Activated CD8-positive, alpha-beta memory T cell treated with anti-CD3 and anti-CD28 coated beads for 1 hour (primary cell): ENCODE measurements at places on chromosomes 1 and 21.

GRCh38 chr1:73899311-73899710 is 298.7 kb downstream of the LRRIQ3 start:
- DNase-seq = no peak

DNA sequence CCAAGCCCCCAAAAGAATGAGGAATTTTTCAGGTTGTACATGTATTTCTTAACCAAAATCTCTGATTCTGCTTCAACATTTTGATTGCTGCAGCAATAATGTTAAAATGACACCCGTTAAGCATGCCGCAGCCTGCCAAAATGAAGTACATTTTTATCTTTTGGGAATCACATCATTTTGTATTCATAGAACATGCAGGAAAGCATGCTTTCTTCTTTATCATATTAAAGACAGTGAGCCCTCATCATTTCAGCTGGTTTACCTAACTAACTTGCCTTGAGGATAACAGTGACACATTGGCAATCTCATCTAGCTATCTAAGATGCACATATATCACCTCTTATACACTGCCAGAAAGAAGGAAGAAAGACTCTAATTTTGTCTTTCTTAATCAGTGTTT is 299.2 kb downstream of the LTN1 start:
- no peak for DNase-seq

DNA sequence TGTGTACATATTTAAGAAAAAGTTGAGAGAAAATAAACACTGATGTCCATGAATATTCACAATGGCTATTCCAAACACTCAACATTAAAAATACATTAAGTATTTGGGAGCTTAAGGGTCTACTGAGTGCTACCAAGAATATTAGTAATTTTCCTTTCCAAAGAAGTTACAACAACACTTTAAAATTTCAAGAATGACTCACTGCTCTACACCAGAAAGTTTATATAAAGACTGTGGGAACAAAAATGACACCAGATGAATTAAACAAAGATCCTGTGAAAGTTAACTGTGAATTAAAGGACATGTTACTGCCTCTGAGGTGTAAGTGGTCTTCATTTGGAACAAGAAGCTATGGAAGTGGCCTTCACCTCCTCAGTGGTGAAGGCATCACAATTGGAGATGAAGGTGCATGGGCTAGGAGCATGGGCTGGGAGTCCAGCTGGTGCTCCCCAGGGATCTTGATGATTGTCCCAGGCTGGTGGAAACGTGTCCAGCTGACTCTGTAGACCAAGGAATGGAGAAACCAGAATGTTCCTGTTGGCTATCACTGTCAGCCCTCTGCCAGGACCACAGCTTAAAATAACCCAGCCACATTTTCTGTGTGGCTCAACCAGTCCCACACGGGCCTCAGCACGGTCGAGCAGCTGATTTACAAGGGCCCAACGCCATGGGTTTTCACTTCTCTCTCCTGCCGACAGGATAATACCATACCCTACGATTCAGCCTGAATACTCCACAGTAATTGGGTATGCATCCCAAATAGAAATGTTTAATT is 28.8 kb downstream of the TAF5L start:
- no peak for DNase-seq

GRCh38 chr1:239826211-239826610 is 265.5 kb upstream of the FMN2 start:
- DNase-seq = no peak

DNA sequence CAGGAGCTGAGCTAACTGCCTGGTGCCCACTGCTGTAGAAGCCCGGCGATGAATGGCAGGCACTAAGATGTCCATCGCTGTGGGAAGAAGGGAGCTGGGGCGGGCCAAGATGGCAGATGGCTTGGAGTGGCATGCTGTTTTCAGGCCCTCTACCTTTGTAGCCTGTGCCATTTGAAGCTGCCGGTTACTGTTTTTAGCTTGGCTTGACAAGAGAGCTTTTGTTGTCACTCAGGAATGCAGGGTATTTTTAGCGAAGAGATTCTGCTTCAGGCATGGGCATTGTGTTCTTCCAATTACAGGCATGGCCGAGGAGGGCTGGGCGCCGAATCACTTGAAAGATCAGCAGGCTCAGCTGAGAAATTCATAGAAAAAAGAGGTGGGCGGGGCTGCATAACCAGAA is 348.7 kb downstream of the RPS6KC1 start:
- no peak for DNase-seq

DNA sequence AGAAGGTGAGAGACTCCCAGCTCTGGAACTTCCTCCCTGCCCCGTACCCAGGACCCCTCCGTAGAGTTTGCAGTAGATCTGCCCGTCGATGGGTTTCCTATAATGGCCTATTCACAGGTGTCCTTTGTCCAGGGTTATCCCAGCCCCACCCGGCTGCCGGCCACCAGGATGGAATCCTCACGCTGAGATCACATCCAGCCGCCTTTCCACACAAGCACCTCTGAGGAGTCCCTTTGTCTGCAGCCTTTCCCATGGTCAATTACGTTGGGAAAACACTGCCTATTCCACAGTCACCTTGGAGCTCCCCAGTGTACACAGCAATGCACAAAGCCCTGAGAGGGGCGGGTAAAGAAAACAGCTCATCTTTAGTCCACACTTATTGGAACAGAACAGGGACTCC is 190.0 kb upstream of the EDN2 start:
- no peak for DNase-seq

- DNase-seq = no peak
Observed at GRCh38 chr1:173097001-173097400, 46.3 kb upstream of the TNFSF18 start.

DNA sequence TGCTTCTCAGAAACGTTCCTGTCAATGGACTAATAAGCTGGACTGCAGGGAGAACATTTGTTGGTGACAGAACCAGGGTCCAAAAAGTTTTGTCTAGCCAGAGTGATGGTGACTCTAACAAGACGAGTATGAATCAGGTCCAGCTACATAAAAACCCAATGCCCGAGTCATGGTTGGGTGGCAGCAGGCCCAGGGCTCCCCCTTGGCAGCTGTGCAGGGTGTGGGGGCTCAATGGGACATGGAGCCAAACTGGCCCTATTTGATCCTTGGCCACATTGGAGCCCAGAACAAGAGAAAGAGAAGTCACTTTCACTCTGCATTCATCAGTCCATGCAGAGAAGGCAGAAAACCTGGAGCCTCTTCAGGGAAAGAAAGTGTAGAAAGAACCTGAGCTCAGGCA is 37.9 kb upstream of the TENT5C start:
- no peak for DNase-seq

DNA sequence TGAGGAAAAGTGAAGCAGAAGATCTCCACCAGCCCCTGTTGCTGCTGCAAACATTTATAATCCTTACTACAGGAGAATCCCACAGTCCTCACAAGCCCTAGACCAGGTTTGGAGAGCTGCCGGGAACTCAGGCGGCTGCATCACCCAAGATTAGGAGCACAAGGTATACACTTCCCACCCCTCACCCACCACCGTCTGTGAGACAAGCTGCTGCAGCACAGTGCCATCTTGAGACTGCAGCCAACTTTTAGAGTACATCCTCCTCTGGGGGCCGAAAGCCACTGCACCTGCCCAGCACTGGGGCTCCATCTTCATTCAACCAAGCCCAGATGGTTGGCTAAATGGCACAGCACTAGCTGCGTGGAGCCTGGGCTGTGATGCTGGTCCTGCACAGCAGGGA is 13.8 kb downstream of the OLFML3 start:
- no peak for DNase-seq

- DNase-seq = no peak
Observed at GRCh38 chr1:54378157-54378873, 27.9 kb downstream of the SSBP3 start.

DNA sequence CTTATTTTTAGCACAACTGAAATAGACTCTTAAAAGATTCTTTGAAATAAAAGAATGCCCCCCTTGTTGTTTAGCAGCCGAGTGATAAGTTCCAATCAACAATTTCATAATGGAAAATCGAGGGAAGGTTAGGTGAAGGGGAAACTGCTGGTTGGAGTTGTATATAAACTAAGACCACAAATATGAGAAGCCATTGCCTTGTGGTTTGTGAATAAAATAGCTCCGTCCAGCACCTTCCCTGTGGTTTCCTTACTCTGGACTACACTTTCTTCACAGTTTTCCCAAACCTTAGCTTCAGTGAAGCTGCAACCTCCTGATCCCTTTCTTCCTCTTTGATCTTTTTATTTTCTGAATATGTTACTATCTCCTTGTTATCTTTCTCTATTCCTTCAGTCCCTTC is 6.7 kb upstream of the RAB3GAP2 start:
- no peak for DNase-seq

DNA sequence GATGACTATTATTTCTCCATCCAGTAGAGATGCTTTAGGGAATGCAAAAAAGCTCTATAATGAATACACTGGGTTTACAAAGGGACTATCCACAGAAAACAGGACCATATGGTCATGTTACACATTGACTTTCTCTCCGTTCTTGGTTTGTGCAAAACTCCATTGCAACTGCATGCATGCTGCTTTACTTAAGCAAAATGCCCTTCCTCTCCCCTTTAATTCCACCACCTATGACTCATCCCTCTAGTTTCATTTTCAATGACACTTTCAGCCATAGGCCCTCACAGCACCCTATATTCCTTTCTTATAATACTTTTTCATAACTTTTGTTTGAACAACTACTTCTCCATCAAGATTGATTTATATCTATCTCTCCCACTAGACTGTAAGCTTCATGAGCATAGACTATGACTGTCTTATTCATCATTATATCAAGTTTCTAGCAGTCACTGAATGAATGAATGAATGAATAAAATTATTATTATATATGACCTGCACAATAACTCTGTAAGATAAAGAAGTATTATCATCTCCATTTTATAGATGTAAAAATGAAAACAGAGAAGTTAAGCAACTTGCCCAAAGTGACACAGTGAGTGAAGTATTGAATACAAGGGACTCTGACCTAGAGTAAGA is 248.9 kb downstream of the PLPP3 start:
- DNase-seq = no peak

DNA sequence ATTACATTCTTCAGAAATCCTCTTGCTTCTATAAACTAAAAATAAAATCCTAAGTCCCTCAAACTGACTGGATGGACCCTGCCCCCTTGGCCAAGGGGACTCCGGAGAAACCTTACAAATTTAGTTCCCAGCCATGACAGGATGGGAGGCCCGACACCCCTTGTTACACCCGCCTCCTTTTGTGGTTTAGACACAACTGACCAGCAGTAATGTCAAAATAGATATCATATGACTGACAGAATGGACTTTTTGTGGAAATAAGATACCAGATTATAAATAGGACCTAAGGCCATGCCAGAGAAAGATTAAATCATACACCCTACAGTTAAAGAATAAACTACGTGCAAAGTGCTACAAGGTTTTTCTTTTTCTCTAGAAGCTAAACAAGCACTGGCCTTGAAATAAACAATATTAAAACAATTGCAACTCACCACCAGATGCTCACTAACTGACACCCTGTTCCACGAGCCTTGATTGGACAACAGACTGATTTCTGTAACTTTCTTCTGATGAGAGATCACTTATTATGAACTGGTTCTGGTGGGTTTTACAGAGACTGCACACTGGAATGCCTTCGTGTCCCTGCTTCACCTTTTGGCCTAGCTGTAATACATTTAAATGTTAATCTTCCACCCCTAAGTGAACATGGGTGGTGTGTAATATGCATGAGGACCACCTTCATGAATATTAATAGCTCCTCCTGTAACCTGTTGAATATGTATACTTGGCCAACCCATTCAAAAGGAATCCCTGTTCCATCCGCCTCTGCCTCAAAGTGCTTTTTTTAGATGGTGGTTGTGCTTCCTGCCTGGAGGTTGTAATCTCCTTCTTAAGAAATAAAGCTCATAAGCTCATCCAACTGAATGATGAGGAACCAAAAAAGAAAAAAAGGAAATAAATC is 99.6 kb downstream of the ODF2L start:
- no peak for DNase-seq

- no peak for DNase-seq
Observed at GRCh38 chr1:221777431-221778072, 35.7 kb upstream of the DUSP10 start.

- no peak for DNase-seq
Observed at GRCh38 chr1:62613325-62613727, 16.0 kb downstream of the ANGPTL3 start.

DNA sequence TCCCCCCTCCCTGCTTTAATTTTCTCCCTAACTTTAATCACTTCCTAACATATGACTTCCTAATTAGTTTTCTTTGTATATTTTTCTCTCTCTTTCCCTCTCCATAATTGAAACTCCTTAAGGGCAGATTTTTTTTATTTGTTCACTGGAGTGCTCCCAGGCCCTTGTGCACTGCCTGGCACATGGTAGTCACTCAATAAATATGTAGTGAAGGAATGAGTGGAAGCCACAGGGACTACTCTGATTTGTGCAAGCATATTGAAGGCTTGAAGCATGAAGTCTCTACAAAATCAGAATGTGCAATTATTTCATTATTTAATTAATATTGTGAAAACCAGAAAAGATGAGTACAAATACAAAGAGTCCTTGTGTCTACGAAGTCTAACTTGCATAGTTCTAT is 41.5 kb downstream of the SNX7 start:
- DNase-seq = no peak

DNA sequence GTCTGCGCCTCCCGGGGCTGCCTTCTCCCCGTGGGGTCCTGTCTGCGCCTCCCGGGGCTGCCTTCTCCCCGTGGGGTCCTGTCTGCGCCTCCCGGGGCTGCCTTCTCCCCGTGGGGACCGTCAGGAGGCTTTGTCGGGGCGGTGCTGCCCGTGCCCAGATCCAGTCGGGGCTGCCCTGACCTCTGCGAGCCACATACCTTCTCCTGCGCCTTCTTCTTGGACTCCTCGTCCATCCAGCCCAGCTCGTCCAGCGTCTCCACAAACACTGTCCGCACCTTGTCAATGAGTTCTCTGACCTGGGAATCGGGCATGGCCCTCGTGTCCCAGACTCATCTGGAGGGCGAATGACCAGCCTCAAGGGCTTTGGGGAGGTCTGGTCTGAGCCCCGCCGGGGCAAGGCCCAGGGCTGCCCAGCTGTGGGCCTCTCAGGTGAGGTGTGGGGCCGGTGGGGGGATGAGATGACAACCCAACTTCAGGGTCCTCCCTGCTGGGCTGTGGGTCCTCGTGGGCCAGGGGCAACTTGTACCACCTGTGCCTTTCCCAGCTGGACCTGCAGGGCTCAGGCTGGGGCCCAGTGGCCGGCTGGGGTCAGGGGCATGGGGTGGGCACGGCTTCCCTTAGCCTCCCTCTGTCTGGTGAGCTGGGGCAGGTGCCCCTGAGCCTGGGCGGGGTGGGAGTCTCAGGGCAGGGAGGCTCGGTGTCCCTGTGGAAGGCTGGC is 9.4 kb downstream of the PRXL2B start:
- no peak for DNase-seq

DNA sequence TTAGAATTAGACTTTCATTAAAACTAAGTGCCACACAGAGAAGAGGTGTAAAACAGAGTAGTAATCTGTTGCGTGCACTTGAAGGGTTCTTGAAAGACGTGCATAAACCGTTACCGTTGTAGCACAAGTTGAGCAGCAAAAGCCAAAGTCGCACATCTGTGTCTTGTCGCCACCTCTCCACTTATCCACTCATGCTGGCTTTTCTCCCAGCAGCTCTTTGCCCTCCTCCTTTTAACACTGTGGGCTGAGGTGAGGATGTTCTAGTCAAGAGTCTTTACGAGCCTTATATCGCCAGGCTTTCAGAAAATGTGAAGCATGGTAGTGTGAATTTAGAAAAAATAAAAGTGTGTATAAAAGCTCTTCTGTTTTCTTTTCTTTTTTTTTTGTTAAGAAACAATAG is 48.0 kb downstream of the NR5A2 start:
- DNase-seq = no peak

- DNase-seq = no peak
Observed at GRCh38 chr1:89850844-89851415, 30.1 kb downstream of the LRRC8D start.
